Inflammatory macrophage (primary cell): ENCODE measurements at places on chromosomes 2 and 18.

GRCh38 chr2:44009136-44009735 is 13.4 kb upstream of the LRPPRC start:
- no peak for DNase-seq

DNA sequence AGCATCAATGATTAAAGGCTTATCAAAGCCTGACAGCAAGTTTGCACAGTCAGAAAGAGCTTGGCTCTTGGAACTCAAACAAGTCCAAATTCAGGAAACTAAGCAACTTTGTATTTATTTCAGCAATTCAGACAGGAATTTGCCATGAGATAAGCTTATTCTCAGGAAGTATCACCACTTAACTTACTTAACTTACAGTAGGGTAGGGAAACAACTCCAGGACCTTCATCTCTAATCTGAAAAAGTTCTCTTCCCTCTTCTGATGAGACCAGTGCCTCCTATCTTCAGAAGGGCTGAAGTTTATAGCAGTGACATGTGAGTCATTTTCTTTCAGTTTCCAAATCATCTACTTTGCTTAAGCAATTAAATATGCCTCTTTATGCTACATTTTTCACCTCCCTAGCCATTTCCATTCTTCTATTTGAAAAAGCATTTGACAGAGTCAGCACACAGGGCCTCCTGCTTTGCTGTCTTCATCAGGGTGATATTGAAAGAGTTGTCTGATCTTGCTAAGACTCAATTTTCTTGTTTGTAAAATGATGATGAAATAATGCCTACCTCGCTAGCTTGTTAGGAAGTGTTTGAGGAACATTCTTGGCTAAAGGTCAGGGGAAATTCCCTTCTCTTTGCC is 389.5 kb downstream of the RND3 start:
- no peak for DNase-seq

DNA sequence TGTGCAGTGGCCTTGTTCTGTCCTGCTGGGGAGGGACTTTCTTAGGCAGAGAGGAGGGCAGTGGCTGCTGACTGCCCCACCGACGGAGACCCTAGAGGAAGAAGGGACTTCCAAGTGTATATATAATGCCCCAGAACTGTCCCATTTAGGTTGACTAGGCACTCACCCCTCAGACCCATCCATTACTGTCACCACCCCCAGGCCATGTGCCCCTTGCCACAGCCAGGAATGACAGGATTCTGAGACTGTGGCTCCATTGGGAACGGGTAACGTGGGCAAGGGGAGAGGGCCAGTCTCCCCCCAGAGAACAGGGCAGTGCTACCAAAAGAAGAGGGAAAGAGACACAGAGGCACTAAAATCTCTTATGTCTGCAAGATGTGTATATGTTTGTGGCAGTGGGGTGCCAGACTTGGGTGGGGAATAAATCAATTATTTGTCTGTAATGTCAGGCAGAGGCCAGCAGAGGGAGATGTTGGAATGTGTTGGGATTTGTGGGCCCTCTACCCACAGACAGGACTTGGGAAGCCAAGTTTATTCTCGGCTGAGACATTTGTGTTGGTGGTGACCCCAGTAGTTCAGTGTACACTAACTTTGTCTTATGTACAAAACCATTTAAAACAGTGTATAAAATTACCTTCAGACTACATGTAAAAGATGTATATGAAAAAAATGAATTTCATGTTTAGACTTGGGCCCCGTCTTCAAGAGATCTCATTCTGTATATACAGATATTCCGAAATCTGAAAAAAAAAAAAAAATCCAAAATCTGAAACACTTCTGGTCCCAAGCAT is 24.0 kb upstream of the TMEM37 start:
- DNase-seq, result peak; percentile 71

DNA sequence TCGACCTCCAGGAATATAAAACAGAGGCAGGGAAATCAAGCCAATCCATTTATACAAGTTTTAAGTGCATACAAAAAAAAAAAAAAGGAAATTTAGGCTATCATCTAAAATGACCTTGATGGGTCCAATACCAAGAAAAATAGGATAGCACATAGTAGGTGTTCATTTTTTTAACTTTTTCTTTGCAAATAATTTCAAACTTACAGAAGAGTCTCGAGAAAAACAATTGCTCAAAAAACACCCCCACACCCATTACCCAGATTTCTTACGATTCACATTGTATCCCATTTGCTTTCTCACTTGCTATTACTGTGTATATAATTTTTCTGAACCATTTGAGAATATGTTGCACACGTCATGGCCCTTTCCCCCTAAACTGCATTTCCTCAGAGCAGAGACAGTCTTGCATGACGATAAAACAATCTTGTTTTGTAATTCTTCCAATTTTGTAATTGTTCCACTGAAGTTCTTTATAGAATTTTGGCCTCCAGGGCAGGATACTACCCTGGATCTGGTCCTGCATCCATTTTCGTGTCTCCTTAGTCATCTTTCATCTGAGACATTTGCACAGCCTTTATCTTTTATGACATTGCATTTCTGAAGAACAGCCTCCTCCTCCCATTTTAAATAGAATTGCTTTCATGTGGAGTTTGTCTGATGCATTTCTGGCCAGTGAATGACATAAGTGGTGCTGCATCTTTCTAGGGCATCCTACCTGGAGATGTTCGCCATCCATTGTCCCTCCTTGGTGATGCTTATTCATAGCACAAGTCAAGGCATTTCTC is 68.9 kb downstream of the CYB5A start:
- no peak for DNase-seq

DNA sequence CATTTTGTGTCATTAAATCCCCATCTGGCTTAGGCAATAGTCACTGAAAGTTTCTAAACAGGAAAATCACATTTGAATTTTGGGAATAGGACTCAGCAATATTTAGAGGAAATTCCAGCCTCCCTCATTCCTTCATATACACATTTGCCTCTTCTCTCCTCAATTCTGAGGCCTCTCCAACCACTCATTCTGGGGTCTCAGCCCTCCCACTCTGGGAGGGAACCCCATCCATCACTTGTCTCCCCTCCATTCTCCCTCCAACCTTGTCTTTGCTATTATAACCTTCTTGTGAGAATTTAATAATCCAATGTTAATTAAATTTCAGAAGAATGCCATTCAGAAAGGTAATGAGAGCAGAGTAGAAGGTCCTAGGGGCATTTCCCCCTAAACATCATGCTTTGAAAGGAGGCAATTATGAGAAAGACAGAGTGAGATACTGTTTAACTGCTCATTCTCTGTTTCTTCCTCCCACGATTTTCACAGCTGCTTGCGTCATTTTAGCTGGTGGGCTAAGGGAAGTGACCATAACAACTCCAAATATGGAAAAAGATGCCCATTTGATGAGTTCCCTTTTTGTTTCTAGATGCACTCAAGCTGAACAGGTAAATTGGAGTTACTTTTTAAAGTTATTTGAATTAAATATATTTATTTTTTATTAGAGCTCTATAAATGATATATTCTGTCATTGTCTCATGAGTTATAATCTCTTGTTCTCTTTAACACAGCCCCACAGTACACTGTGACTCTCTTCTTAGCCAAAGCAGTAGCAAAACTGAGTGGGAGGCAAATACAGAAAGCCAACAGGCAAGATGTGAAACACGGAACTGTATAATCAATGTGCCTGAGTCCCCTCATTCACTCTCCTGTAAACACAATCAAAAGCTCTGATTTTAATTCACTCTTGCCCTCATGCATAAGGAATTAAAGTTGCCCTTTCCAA is 135.1 kb downstream of the DLGAP1 start:
- DNase-seq, result no peak

- DNase-seq, result no peak
Measured at GRCh38 chr2:240893363-240893844, 2.6 kb downstream of the MAB21L4 start.

DNA sequence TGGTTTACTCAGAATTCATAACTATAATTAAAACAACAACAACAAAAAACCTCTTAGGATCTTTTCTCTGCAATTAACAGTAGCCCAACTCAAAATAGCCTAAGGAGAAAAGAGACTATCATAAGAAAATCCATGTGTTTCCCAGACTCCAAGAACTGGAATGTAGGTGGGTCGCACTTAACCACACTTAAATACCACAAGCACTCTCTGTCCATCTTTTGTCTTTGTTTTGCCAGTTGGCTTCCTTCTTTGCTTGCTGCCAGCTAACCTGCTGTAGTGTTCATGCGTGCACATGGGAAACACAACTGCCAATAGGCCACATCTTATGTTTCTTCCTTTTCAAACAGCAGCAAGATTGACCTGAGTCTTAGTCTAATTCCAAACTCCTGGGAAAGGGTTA is 24.1 kb upstream of the ACVR1 start:
- no peak for DNase-seq

- DNase-seq, result no peak
Measured at GRCh38 chr2:101486258-101486701, 11.4 kb upstream of the RFX8 start.

DNA sequence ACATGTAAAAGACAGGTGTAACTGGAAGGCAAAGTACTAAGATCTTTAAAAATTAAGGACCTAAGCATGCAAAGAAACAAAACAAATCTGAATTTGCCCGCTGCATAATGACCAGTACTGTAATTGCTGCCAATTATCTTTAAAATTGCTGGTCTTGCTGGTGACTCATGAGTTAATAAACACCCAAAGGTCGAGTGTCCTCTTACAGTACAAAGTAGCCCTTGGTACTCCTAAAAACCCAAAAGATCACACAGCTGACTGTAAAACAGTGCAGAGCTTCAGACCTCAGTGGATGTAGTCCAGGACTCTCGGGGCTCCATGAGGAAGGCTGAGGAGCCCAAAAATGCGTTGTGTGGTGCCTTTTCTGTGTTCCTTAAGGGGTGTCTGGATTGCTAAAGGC is 308.7 kb downstream of the CNTNAP5 start:
- no peak for DNase-seq

DNA sequence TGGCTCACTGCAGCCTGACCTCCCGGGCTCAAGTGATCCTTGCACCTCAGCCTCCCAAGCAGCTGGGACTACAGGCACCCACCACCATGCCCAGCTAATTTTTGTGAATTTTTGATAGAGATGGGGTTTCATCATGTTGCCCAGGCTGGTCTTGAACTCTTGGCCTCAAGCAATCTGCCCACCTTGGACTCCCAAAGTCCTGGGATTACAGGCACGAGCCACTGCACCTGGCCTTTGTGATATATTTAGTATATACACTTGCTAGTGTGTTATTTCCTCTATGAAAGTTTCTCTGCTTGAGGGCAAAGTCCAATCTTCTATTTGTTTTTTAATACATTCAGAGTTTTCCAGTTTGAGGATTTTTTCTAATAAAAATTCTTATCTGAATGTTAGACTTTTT is 119.3 kb downstream of the GALNT3 start:
- DNase-seq, result no peak

GRCh38 chr2:86338778-86339295 is 1.4 kb upstream of the REEP1 start:
- no peak for DNase-seq

DNA sequence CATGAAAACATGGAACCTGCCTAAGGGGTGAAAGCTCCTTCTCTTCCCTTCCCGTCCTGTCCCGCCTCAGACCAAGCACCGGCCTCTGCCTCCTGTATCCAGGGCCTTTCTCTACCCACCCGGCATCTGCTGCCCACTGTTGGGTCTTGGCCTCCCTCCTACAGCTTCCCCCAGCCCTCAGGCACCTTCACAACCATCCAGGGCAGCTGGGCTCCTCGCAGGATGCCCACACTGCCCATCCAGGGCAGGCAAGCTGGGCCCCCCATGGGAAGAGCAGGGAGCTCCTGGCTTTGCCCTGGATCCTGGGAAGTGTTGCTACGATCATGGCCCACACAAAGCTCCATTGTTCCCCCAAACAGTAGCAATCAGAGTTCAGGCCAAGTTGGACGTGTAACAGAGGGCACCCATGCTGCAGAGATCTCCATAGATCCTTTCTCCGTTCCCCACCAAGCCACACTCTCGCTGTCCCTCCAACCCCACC is 206.6 kb downstream of the NDUFA10 start:
- DNase-seq, result no peak

- DNase-seq, result peak; percentile 70
Measured at GRCh38 chr2:134217924-134218323, 35.9 kb upstream of the MGAT5 start.

GRCh38 chr2:219368690-219369191 is 19.0 kb downstream of the DNPEP start:
- no peak for DNase-seq

GRCh38 chr2:143489145-143489544 is 359.9 kb downstream of the ARHGAP15 start:
- DNase-seq, result no peak

GRCh38 chr2:8548065-8548618 is 133.7 kb upstream of the ID2 start:
- no peak for DNase-seq

DNA sequence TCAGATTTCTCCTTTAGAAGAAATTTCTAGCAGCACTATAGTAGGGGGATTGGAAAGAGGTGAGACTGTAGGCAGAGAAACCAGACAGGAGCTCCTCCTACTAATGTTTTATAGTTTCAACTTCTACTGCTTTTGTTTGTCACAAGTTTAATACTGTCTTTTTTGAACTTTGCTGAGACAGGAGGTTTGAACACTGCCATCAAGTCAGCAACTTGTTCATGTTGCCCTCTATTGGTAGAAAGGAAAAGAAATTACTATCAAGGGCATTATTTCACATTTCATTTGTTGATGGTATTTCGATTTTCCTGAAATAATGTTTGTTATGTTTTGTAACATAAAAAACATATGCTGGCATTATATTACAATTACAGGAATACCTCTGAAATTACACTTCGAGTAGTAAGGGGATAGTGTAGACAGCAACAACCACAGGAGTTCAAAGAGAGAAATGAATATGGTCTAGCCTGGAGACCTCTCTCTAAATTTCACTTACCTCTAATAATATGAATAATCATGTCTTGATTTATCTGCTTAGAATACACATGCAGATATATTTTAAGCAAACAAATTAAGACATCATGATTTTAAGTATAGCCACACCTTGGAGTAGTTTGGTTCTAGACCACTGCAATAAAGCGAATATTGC is 12.4 kb upstream of the CCDC88A start:
- peak; percentile 51 for DNase-seq

DNA sequence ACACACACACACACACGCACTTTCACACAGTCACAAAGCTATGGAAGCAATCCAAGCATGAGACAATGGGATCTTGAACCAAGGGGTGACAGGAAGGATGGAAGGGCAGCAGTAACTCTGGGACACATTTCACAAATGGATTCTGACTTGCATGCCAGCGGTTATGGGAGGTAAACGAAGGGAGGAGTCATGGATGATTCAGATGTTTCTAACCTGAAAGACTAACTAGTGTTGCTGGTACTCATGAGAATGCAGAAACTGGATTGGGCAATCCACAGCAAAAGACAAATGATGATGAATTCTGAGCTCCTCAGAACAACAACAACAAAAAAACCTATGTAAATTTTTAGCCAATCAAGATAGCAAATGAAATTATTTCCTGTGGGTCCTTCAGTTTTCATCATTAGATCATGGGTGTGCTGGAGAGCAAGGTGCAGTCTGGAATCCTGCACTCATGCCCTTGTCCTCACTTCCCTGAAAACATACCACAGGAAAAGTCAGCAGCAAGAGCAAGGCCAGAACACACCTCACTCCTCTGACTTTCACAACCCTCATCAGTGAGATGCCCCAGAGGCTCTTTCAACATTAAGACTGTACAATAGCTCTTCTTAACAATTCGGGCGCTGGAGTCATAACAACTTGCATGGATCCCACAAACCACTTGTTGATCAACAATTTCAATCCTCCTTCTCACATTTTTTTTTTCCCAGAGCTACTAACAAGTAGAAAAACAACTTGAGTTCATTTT is 32.6 kb downstream of the ABCA12 start:
- no peak for DNase-seq
